ENCODE measurements at places on chromosomes 11 and 22.

DNA sequence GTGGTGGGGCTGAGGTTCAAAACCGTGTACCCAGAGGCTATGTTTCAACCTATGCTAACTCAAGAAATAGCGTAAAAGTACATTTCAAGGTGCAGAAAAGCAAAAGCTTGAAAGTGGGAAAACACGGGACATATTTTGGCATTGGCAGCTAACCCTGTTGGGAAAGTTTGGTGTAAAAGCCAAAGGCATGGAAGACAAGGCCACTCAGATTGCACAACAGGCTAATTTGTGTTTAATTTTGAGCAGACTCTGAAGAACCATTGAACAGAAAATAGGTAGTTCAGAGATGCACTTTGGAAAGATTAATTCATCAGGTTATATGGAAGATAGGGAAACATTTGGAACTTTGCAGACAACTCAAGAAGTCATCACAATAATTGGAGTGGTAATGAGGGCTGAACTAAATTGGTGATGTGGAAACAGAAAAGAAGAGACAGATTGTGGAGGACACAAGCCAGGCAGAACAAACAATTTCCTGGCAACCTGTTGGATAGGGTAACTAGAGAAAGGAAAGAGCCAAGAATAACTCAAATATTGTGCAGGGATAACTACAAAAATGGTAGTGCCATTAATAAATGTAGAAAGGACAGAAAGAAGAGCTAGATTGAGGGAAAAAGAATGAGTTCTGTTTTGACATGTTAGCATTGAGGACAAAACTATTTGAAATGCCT is 140.5 kb upstream of the PGR start:
- no peak for DNase-seq

- no peak for DNase-seq
These were observed 4.3 kb downstream of the SHANK3 start for GRCh38 chr22:50676661-50677492.

DNA sequence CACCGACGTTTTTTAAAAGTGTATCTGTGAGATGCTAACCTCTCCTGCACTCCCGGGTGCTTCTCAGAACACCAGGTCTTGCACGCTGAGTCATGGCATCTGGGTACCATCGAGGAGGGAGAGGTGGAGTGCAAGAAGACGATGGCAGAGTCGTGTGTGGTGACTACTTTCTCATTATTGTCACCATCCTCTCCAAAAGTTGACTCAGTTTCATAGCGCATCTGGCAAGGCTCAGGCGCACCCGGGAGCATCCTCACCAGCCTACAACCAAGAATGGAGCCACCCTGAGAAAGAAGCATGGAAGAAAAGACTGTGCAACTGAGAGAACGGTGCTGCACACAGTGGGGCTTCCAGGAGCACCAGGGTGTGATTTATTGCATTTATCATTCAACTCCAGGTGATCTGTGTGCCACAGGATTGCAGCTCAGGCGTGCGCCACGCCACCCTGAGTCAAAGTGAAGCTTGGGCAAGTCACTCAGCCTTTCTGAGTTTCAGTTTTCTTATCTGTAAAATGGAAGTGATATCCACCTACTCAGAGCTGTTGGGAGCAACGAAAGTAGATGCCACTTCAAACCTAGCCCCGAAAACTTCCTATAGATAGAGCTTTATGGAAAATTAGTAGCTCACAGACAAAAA is 65.4 kb downstream of the LINC01488 start:
- DNase-seq, result no peak

- DNase-seq, result no peak
These were observed 38.3 kb upstream of the CEP295 start for GRCh38 chr11:93623179-93623578.

GRCh38 chr22:48348855-48349254 is 1478.8 kb downstream of the BRD1 start:
- DNase-seq, result no peak

DNA sequence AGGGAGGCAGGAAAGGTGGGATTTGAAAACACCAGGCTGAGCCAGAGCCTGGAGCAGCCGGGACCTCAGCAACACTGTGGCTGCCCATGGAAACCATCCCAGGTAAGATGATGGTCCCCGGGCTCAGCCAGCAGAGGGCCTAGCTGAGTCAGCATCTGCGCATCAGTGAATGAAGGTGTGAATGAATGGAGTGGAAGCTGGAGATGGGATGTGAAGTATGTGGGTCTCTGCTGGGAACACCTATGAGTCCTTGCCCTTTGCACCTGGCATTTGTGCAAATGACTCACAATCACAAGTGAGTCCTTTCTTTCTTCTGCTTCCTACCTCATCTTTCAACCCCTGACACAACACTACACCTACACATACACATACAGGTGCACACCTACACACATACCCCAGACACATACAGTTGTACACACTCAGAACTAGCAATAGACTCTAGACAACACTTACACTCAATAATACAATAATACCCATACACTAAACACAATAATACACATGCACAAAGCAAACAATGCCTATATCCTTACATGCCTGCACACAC is 62.8 kb upstream of the PRDM11 start:
- no peak for DNase-seq

- no peak for DNase-seq
These were observed 999.7 kb downstream of the TBC1D22A start for GRCh38 chr22:47762141-47762540.

- no peak for DNase-seq
These were observed 10.8 kb upstream of the PANX1 start for GRCh38 chr11:94117871-94118270.

- no peak for DNase-seq
These were observed 18.8 kb downstream of the IL17REL start for GRCh38 chr22:49993649-49994360.

DNA sequence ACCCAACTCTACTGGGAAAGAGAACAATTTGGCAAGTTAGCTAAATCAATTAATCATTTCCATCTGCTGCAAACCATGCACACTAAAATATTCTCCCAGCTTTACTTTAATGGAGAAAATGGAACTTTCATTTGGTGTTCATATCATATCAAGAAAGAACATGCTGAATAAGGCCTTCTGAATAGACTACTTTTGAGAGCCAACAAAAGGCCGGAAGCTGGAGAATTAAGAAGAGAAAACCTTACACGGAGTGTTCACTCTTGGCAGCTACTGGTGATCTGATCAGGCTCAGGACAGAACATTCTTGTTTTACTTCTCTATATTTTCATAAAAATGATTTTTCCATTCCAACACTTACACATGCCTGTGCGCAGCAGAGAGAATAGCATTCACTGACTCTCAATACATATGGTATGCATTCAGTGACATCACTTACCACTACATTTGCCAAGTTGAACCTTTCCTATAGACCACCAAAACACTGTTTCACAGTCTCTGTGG is 165.3 kb downstream of the TTC28 start:
- DNase-seq, result no peak

GRCh38 chr22:46147471-46148267 is 2.7 kb upstream of the PPARA start:
- DNase-seq, result no peak

GRCh38 chr22:50524676-50525103 is 708 bp downstream of the SCO2 start:
- no peak for DNase-seq

DNA sequence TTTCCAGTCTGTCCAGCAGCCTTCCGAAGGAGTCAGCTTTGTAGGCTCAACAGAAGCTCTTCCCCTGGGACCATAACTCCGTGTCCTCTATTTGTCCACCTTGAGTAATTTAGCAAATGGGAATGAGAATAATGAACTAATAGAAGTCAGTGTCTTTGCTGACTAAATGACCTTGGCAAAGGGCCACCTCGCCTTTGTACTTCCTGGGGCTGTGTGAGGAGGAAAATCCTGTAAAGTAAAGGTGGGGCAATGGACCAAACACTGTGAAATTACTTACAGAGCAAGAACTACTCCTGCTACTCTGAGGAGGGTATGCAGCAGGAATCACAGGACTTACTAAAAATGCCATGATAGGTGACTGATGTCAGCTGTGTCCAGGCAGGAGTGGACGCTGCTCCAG is 36.2 kb upstream of the CSNK2A3 start:
- DNase-seq, result no peak

DNA sequence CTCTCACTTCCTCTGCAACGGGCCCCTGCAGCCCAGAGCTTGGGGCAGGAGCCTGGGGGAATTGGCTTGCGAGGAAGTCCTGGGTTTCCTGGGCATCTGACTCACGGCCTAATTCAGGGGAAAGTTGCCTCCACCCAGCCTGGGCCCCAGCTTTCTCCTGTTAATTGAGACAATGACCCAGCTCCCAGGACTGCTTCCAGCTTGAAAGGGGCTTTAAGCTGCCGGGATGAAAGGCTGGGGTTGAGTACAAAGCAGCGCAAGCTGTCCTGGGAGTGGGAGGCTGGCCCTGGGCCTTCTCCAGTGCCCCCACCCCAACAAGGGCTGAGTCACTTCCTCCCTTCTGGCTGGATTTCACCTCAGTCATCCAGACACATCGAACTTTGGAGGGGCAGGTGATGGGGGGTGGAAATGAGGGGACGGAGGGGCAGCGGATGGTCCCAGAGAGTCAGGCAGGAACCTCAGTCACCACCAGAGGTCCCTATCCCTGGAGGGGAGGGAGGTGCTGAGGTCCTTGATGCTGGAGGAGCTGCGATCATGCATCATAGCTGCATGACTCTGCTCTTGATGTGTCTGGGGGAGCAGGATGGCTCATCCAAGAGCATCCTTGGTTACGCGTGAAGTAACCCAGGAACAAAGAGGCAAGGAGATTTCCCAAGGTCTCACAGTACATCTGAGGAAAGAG is 30.1 kb upstream of the OAF start:
- DNase-seq, result no peak

Data from cerebellar nuclear complex (tissue), 1 donor.